Dermis blood vessel endothelial cell (primary cell): ENCODE measurements at places on chromosomes 5 and 9. TPM values are rescaled to one million over a fixed set of nuclear protein-coding genes. Genes with fewer than 3 reads are reported as not detected.
A peak's percentile ranks its signal among the peaks of the same experiment; 100 is the strongest.

DNA sequence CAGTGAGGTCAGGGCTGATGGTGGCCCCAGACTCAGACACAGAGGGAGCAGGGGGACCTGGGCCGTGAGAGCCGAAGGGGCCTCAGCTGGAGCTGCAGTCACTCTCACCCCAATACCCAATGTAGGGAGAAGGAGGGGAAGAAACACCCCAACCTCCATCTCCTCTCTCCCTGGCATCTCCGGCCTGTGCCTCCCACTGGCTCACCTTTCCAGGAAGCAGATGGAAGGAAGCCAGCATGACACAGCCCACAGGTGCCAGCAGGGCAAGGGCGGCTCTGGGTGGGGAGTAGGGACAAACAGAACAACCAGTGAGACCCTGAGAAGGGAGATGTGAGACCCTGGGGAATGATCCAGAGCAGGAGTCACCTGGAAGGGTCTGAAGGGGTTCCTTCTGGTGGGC, 3.0 kb upstream of the CRB2 start:
- no peak for DNase-seq

- DNase-seq, result no peak
Measured at GRCh38 chr5:53820119-53820801, 259.8 kb downstream of the NDUFS4 start.

DNA sequence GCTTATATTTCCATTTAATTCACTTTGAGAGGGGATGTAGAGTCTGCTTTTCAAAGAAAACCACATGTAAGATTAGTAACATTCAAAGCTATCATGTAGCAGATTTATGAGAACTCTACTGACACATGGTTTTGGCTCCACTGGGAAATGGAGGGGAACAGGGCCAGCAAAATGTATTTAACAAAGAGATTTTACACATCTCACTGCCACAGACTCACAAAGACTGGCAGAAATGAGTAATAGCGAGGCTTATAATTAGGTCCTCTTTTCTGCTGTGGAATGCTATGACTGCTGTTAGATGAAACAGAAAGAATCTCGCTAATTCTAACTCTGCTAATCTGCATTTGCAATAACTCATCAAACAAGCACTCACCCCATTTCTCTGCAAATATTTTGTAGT, 4.5 kb downstream of the DAP start:
- DNase-seq, result peak; percentile 20

DNA sequence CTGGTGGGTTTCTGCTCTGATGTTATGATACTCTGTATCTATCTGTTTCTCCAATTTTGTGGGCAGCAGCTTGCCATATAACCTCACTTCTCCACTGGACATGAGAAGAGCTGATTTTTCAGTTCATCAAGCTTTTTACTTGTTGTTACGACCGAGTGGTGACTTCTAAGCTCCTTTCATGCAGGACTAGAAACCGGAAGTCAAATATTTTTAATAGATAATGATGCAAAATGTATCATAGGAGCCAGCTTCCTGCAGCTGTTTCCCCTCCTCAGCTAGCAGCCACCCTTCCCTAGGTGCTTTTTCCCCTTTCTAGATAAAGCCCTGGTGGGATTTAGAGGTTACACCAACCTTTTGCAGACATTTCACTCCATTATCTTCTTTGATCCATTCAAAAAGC, 17.0 kb upstream of the ADAM19 start:
- peak; percentile 68 for DNase-seq

GRCh38 chr9:14797435-14797834, 74.9 kb upstream of the CER1 start:
- DNase-seq, result no peak

GRCh38 chr5:31232273-31232888, 38.9 kb downstream of the CDH6 start:
- peak; percentile 5 for DNase-seq

DNA sequence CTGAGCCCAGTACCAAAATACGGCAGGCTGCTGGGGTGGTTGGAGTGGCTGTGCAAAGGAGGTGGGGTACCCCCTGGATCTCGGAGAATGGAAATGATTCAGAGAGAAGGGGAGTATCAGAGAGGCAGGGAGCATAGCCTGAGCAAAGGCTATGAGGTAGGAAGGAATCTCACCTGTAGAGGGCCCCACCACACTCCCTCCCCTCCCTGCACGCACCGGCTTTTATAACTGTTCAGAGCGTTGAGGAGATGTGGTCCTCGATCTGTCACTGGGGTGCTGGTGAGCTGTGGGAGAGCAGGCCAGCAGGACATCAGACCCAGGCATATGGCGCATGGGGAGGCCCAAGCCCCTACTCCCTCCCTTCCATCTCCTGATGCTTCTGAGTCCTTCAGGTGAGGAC, 13.2 kb downstream of the PHF19 start:
- no peak for DNase-seq

DNA sequence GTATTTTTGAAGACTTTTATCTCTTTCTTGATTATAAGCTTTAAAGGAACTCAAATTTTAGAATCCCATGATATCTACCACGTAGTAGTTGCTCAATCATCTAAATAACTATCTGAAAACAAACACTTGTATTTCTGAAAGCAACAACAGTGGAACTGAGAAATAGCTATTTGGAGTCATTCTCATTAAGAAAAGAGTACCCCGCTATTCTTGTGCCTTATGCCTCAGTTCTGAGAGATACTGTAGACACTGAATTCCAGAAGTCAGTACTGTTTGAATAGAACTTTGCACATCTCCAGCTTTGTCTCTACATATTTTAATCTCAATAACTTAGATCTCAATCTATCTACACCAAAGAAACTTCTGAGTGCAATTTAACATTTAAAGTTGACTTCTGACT, 11.4 kb downstream of the CHD1 start:
- no peak for DNase-seq

DNA sequence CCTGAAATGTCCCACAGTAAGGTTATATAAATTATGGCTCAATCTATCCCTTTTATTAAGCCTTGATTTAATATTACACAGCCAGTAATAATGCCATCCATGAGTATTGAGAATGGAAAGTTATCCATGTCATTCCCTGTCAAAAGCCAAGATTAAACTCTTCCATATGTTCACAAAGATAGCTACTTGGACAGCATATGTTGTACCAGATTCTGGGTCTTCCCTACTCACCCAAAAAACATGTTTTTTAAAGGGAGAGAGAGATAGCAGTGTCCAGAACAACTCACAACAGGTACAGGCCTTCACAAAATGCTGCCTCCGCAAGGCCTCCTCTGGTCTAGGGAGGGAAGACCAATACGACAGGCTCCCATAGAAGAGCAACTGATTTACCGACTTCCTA, 15.4 kb downstream of the CDK5RAP2 start:
- no peak for DNase-seq

DNA sequence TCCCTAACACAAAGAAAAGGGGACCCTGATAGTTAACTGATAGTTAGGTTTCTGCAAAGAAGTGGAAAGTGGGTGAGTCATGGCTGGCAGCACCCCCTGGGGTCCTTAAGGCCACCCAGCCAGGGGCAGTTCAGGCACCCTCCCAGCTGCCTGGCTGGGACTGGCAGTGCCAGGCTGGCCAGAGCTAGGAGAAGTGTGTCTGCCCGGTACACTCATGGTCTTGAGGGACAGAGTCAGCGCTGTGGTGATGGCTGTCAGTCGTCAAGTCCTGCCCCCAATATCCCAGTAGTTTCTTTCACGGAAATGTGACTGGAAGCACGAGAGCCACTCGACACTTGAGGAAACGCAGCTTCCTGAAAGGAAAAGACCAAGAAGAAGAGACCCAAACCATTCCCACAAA, 22.3 kb upstream of the CNOT6 start:
- peak; percentile 10 for DNase-seq

DNA sequence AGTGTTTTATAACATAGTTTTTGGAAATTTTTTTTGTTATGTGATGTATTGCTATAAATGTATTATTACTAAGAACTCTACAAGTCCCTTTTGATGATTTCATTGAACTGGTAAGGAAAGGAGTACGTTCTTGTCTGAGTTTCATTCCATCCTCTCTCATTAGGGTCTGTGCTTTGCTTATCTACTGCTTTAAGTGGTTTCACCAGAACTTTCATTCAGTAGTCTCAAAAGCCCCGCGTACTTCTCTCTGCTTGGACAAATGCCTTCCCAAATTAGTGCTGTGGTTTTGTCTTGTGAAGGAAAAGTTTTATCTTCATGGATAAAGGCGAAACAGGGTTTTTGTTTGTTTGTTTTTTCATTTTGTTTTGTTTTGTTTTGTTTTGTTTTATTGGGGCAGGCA, 469.8 kb upstream of the WWC1 start:
- DNase-seq, result no peak

DNA sequence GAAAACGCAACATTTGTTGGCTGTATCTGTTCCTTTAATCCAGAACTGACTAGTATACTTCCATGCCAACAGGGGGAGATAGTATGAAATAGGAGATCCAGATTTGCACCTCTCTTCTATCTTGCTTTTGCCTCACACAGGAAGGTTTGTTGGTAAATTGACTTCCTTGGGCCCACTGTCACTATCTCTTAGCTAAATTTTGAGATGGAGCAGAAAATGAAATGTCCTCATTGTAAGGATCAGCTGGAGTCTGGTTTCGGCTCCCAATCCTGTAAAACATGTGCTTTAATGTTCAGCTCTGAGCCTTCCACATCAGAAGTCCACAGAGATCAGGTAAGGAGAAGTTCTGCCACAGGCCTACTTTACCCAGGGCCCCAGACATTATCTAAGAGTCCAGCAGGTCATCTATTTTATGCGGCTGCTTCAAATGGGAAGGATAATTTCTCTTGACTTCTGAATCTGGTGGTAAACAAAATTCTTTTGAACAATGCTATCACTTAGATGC, 176.8 kb downstream of the FER start:
- DNase-seq, result no peak

- DNase-seq, result no peak
Measured at GRCh38 chr5:177557041-177557647, 2.8 kb upstream of the FAM193B start.

- DNase-seq, result peak; percentile 23
Measured at GRCh38 chr9:110638381-110638954, 30.1 kb upstream of the MUSK start.

DNA sequence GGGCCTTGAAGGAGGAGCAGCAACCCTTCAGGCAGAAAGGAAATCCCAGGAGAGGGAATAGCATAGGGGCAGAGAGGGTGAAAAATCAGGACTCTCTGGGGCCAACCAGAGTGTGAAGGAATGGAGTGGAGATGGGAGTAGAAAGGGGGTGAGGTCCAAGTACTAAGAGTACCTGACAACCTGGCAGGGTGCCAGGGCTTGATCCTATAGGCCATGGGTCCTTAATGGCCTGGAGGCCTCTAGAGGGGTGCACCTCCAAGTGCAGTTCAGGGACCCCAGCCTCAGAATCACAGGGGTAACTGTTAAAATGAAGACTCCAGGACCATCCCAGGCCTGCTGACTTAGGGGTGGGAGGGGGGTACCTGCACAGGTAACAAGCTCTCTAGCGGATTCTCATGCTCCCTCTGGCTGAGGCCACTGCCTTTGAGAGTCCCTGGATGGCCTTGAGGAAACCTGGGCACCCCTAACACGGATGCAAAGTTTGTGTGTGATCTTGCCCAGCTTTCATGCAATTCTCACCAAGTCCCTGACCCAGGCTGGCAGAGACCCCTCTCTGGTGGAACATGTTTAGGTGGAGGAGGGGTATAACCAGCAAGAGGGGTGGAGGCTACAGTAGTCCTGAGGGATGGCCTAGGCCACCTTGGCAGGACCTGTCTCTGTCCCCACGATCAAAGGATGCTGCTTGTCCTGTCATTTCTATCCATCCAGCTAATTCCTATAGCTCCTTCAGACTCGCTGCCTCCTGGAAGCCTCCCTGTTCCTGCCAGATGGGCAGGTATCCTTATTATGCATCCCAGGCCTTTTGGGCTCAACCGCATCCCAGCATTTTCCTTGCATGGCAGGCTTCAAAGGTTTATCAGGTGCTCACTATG, 17.6 kb upstream of the CSF1R start:
- no peak for DNase-seq

DNA sequence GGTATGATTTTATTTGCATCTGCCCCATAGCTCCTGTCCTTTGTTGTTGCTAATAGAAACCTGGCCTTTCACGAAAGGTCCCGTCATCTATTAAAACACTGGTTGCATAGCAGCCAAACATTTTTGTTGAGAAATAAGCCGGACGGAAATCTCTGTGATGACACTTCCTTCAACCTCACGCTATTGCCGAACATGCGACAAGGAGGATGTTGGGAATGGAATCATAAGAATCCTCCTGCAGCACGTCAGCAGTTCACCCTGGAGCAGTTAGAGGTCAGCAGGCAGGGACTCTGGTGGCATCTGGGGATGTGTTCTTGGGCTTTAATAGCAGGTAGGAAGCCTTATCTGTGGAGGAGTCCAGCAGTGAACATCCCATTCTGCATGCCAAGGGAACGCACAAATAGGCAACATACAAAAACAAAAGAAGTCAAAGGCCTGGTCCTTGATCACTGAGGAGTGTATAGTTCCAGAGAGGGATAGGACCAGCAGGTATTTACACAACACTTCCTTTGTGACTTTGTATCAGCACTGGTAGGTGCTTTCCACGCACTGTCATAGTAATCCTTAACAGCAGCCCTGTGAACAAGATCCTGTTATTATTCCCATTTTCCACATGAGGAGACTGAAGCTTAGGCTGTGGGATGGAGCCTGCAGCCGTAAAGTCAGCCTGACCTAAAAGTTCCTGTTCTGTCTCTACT, 33.4 kb downstream of the ARHGAP26 start:
- DNase-seq, result peak; percentile 98

- DNase-seq, result no peak
Measured at GRCh38 chr5:78858364-78858763, 126.7 kb downstream of the ARSB start.

DNA sequence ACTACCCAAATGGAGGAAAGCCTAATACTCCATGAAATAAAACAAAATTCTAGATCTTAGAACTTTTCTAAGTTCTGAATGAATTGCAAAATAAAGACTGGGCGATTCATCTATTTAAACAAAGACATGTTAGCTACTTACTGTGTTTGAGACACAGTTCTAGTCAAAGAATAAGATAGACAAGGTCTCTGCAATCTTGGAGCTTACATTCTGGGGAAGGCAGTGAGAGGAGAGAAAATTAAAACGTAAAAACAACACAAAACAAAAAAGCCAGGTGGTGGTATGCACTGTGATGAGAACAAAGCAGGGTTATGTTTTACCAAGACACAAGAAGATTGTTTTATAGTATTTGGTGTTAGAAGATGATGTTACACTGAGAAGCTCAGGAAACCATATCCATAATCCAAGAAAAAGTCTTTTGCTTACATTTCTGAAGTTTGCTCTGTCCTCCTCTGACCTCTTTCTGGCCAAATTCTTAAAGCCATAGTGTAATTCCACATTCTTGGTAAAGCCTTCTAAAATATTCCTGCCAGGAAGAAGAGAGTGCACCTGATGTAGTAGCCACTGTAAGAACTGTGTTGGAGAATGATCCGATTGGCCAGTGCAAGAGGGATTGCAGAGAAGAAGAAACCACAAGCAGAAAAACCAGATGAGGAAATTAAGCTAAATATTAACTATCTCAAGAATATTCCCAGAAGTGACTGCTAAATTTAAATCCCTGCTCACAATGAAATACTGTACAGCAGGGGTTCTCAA, 218.4 kb downstream of the PCSK1 start:
- DNase-seq, result no peak

PWWP2A gene
- total RNA-seq, result 16.7 and 17.7 TPM in 2 replicates

ARHGEF37 gene
- total RNA-seq, result 13.6 and 16.0 TPM in 2 replicates

SYK gene
- under 0.01 TPM in 1 of 2 replicates, not detected in the other for total RNA-seq

LRRC14B gene
- not detected in 2 replicates for total RNA-seq

KCTD16 gene
- total RNA-seq, result under 0.01 and 0.05 TPM in 2 replicates

GNPDA1 gene
- total RNA-seq, result 51.4 and 54.1 TPM in 2 replicates

ABCA2 gene
- total RNA-seq, result 8.5 and 13.3 TPM in 2 replicates

MEGF9 gene
- total RNA-seq, result 8.7 and 9.7 TPM in 2 replicates

LRRC70 gene
- total RNA-seq, result 48.4 and 60.8 TPM in 2 replicates

FCHO2 gene
- 26.2 and 31.8 TPM in 2 replicates for total RNA-seq

TNFAIP8 gene
- 13.6 and 15.9 TPM in 2 replicates for total RNA-seq

SPATA31D4 gene
- not detected in 2 replicates for total RNA-seq

GLRA1 gene
- not detected in 2 replicates for total RNA-seq
